ENCODE measurements at places on chromosomes 11 and 22. TPM values are rescaled to one million over a fixed set of nuclear protein-coding genes. Genes with fewer than 3 reads are reported as not detected.

The APOBEC3F gene
- not detected for polyA plus RNA-seq

The MS4A12 gene
- not detected for polyA plus RNA-seq

The FAM180B gene
- polyA plus RNA-seq: not detected

The OR51B2 gene
- polyA plus RNA-seq: not detected

The ARHGAP42 gene
- 3.8 TPM for polyA plus RNA-seq

The CYTH4 gene
- polyA plus RNA-seq: not detected

The LYVE1 gene
- not detected for polyA plus RNA-seq

The MMP11 gene
- polyA plus RNA-seq: not detected

The OR4C11 gene
- not detected for polyA plus RNA-seq

The NUDT8 gene
- polyA plus RNA-seq: 0.71 TPM

The TRIM49 gene
- not detected for polyA plus RNA-seq

The MPZL2 gene
- not detected for polyA plus RNA-seq

The BACE1 gene
- 10.9 TPM for polyA plus RNA-seq

The OR52N2 gene
- not detected for polyA plus RNA-seq

The GRK3 gene
- 0.98 TPM for polyA plus RNA-seq

The SLC37A2 gene
- not detected for polyA plus RNA-seq

The CASP5 gene
- not detected for polyA plus RNA-seq

The PANX3 gene
- polyA plus RNA-seq: not detected

The ZNF214 gene
- polyA plus RNA-seq: 4.1 TPM

The TMPRSS6 gene
- polyA plus RNA-seq: not detected

The VWCE gene
- not detected for polyA plus RNA-seq

The TIGD3 gene
- polyA plus RNA-seq: 1.7 TPM

Measured in Purkinje cell (primary cell).